Panc1 (cell line): ENCODE measurements at places on chromosomes 12 and 14.

DNA sequence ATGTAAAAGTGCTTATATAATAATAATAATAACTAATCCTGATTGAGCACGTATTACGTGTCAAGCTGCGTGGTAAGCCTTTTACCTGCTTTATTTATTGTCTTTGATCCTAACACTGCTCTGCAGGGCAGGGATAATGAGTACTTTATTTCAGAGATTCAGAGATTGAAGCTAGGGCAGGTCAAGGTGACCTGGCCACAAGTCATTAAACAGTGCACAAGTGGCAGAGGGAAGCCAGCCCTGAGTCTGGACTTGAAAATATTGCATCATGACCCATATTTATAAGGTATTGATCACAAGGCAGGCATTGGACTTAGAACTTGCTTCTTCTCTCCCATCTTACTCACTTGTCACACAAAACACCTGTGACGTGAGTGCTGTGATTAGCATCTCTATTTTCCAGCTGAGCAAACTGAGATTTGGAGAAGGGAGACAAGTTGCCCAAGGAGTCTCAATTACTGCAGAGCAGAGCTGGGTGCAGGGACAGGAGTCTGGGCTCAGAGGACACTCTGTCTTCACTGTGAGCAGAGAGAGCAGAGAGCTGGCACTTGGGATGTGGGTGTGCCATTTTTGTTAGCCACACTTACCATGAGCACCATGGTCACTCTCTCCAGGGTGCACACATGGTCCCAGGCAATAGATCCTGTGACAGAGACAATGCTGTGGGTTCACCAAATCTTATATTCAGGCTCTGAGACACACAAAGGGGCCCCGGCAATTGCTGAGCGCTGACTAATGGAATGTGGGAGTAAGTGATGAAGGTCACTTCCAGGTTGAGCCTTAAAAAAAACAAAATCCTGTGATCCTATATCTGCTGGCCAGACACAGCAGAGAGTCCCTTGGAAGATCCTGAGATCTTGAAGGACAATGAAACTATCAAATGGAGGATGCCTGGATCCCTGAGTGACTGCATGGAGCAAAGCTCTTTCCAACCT, 113.2 kb upstream of the MED13L start:
- H3K27me3 ChIP-seq, result no peaks in the 10 kb centered on the region
- peak overlapping the region; percentile 88 for H3K27ac ChIP-seq
- no peaks in the 10 kb centered on the region for H3K36me3 ChIP-seq

DNA sequence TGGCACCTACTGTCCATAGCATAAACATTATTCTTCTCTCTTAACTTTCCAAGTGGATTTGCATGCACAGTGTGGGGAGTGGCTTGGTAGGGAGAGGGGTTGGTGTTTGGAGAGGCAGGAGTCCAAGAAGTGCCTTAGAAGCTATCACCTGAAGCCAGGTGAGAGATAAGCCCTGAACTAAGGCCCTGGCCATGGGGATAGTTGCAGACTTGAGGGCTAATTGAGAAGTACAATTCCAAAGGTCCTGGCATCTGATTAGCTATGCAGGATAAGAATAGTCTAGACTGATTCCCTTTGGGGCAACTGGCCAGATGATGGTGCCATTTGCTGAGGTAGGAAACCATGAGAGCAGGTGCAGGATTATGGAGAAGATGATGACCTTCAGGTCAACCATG, 2.0 kb upstream of the PCK2 start:
- peaks cover 5% of the 10 kb centered on the region; the same call in 1 of the 2 replicates for H3K4me1 ChIP-seq
- DNase-seq, result no peak
- H3K36me3 ChIP-seq, result no peaks in the 10 kb centered on the region; the same call in 1 of the 2 replicates
- no peak overlapping the region for H3K27ac ChIP-seq
- no peaks in the 10 kb centered on the region for H3K27me3 ChIP-seq

GRCh38 chr12:28158353-28158752, 31.9 kb upstream of the CCDC91 start:
- H3K27ac ChIP-seq, result no peak overlapping the region
- H3K4me3 ChIP-seq, result no peak overlapping the region
- H3K36me3 ChIP-seq, result no peaks in the 10 kb centered on the region
- no peaks in the 10 kb centered on the region for H3K27me3 ChIP-seq
- no peaks in the 10 kb centered on the region for H3K4me1 ChIP-seq

- peaks cover 25% of the 10 kb centered on the region for H3K36me3 ChIP-seq
- peaks cover 34% of the 10 kb centered on the region for H3K4me1 ChIP-seq
- DNase-seq, result no peak
- H3K27me3 ChIP-seq, result no peaks in the 10 kb centered on the region
- peak within 1 kb of the TSS; percentile 97 for H3K4me3 ChIP-seq
Observed at GRCh38 chr14:103562429-103563225, at the start of the genes BAG5 and COA8. BAG5 (minus strand) TSS chr14:103562657; CDS start chr14:103561164, 1,493 bp downstream. COA8 (plus strand) TSS chr14:103562960; CDS start chr14:103563002, 42 bp downstream.

DNA sequence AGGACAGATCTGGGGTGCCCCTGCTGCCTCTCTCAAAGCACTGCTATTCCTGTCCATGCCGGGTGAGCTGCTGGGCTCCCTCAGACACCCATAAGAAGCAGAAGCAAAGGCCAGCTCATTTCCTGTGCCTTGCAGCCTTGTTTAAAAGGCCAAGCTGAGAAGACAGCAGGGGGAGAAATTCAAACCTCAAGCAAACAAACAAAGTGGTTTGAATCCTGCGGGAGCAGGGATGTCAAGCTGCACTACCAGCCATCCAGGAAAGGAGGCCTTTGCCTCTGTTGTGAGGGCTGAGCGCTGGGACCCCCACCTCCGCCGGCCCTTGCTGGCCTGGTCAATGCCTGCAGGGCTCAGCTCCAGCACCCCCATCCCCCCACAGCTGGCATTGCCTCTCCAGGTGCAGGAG, 176.5 kb downstream of the PIWIL1 start:
- no peak overlapping the region for H3K4me3 ChIP-seq
- H3K4me1 ChIP-seq, result no peaks in the 10 kb centered on the region
- DNase-seq, result no peak
- H3K36me3 ChIP-seq, result no peaks in the 10 kb centered on the region
- H3K27ac ChIP-seq, result no peak overlapping the region

- no peaks in the 10 kb centered on the region for H3K36me3 ChIP-seq
- H3K27me3 ChIP-seq, result no peaks in the 10 kb centered on the region
- DNase-seq, result no peak
- H3K4me1 ChIP-seq, result no peaks in the 10 kb centered on the region
Observed at GRCh38 chr12:15368812-15369211, 46.5 kb downstream of the PTPRO start.

DNA sequence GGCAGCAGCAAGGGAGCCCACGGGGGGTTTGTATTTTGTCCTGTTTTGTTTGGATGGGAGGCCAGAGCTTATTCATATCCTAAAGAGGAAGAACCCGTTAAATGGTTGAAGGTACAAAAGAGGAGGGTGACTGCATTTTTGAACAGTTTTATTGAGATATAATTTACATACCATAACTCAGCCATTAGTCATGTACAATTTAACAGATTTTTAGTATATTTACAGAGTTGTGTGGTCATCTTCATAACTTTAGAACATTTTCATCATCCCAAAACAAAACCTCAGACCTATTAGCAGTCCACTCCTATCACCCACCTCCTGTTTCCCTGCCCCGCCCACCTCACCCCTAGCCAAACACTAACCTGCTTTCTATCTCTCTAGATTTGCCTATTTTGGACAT, 12.6 kb downstream of the NRDE2 start:
- no peaks in the 10 kb centered on the region for H3K27me3 ChIP-seq
- DNase-seq, result no peak
- no peaks in the 10 kb centered on the region for H3K4me1 ChIP-seq
- H3K27ac ChIP-seq, result no peak overlapping the region
- 0 out of 2 replicates have a peak, but pooled peaks cover 3% of the 10 kb centered on the region for H3K36me3 ChIP-seq
- H3K4me3 ChIP-seq, result no peak overlapping the region

DNA sequence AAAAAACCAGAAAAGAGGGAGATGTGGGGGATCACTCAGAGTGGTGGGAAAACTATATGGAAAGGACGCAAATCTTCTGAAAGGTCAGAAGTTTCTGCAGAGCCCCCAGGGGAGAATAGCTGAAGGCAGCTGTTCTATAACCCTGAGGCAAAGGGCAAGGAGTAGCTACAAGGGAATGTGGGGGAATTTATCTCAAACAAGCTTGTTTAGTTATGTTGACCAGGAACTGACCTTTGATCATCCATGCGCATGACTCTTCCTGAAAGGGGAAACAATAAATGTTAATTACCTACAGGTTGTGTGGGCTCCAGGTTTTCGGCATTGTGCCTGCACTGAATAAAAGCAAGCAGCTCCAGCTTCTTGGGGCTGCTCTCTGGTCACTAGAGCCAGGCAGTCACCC, 968.5 kb downstream of the AACS start:
- H3K36me3 ChIP-seq, result no peaks in the 10 kb centered on the region
- H3K4me1 ChIP-seq, result no peaks in the 10 kb centered on the region
- H3K27me3 ChIP-seq, result no peaks in the 10 kb centered on the region
- DNase-seq, result no peak
- H3K4me3 ChIP-seq, result no peak overlapping the region
- H3K27ac ChIP-seq, result no peak overlapping the region

DNA sequence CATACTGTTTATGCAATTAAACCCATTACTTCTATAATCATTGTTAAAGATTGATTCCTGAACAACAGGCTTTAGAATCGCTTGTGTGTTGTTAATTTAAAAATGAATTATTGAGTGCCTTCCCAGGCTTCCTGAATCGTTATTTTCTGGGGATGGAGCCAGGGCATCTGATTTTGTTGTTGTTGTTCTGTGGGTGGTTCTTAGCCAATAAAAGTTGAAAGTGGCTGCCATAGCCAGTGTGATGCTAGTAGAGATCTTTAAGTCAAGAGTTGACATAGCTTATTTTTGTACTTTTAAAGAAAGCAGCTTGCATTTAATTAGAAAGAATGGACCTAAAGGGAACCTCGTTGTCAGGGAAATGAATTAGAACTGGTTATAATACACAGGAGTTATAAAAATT, 6.4 kb downstream of the GOLGA5 start:
- H3K36me3 ChIP-seq, result peaks cover 4% of the 10 kb centered on the region; the same call in 1 of the 2 replicates
- H3K4me1 ChIP-seq, result peaks cover 2% of the 10 kb centered on the region
- H3K27ac ChIP-seq, result no peak overlapping the region
- H3K4me3 ChIP-seq, result no peak overlapping the region
- H3K27me3 ChIP-seq, result no peaks in the 10 kb centered on the region
- no peak for DNase-seq

DNA sequence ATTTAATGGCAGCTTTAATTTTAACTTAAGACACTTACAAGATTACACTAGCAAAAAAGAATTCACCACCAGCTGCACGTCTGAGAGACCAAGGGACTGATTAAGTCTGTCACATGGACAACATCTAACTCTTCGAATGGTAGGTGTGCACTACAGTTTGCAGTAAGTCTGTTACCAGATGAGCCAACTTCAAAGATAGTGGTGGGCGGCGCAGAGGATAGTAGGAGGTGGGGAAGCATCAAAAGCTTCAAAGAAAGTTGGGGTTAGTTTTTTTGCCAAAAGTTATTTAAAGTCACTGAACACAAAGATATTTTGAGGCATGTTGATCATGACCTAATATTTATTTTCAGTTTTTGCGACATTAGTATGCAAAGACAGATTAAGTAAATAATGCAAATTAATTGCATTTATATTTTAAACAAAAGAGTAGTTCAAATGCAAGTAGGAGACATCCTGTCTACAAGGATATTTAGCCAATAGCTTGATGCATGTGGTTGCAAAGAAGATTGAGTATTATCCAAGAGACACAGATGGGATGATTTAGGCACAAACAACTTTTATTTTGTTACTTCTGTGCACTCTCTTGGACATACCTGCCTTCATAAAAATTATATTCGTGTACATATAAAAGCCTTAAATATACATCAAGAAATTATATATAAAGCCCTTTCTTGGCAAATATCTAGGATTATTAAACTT, 327.7 kb downstream of the BMP4 start:
- no peak overlapping the region for H3K27ac ChIP-seq
- H3K4me3 ChIP-seq, result no peak overlapping the region
- no peaks in the 10 kb centered on the region for H3K36me3 ChIP-seq
- DNase-seq, result no peak
- no peaks in the 10 kb centered on the region for H3K4me1 ChIP-seq

DNA sequence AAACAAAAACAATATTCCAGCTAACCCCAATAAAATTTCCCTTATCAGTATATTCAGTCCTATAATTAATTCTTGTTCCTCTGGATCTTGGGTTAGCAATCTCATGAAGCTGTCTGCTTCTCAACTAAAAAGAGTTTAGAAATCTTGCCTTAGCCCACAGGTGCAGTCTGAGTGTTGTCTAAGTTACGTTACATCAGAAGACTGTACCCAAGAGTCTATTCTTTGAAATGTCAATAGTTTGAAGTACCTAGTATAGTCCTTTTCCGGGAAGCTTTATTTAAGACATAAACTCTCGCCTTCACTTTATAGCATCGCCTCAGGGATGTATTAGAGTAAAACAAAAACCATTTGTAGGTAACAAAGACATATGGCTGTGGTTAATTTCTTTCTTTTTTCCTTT, 465.1 kb downstream of the FUT8 start:
- H3K36me3 ChIP-seq, result no peaks in the 10 kb centered on the region
- no peak overlapping the region for H3K27ac ChIP-seq
- H3K27me3 ChIP-seq, result no peaks in the 10 kb centered on the region

DNA sequence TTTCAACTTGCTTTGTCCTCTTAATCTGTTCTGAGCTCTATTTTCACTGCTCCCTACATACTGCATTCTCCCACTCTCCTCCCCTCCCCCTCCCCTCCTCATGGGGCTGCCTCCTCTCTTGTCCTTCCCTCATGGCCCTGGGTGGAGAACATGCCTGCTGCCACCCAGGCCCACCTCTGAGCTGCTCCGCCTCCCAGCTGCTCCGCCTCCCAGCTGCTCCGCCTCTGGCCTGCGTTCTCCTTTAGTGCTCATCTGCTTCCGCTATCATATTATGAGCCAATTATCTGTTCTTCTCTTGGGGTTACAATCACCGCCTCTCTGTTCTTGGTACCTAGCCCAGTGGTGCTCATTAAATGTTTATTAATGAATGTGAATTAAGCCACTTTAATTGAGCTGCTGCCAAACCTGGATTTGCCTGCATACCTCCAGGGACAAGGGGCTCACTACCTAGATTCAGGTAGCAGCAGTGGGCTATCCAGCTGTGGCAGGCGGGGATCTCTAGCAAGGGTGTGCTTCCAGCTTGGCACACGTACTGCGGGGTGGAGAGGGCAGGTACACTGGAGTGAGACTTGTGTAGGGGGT, 32.0 kb upstream of the FAM181A start:
- no peaks in the 10 kb centered on the region for H3K27me3 ChIP-seq
- H3K4me3 ChIP-seq, result no peak overlapping the region
- H3K27ac ChIP-seq, result no peak overlapping the region

DNA sequence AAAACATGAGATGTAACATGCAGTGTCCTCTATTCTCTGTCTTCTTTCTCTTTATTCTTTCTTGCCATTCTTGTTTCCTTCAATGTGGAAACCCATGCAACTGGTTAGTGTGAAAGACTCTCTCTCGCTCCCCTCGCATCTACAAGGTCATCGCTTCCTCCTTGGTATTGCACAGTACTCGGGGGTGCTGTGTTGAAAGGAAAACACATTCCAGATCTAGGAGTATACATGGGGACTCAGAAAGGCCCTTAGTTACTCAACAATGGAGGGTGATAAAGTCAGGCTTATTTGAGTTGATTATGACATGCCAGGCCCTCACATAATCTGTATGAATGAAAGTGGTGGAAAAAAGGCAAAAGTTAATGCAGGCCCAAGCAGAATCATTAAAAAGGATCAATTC, 75.5 kb upstream of the OVCH1 start:
- no peaks in the 10 kb centered on the region for H3K36me3 ChIP-seq
- H3K27ac ChIP-seq, result no peak overlapping the region
- H3K27me3 ChIP-seq, result peaks cover 5% of the 10 kb centered on the region; the same call in 1 of the 2 replicates
- no peaks in the 10 kb centered on the region for H3K4me1 ChIP-seq
- H3K4me3 ChIP-seq, result no peak overlapping the region
